Stimulated activated CD4-positive, alpha-beta T cell treated with anti-CD3 and anti-CD28 coated beads, TNF-alpha, amount 100 ng/mL, for 1 hour (primary cell): ENCODE measurements at places on chromosomes 5 and 9.

DNA sequence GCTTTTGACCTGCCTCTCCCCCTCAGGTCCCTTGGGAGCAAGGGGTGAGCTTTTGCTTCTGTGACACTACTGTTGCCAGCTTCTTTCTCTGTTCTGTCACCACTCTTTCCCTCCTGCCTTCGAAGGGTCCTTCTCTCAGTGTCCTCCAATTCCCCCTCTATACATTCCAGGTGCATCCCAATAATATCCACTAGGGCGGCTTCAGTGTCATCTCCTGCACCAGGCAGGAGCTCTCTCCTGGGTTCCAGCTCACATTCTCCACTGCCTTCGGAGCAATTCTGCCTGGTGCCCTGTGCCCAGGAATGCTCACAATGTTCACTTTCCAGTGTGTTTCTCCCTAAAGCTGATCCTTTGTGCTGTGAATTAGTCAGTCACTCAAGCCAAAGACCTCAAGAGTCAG, 83.9 kb upstream of the CXCL14 start:
- DNase-seq: no peak

GRCh38 chr5:176676361-176676824, 29.1 kb downstream of the TSPAN17 start:
- DNase-seq: no peak

DNA sequence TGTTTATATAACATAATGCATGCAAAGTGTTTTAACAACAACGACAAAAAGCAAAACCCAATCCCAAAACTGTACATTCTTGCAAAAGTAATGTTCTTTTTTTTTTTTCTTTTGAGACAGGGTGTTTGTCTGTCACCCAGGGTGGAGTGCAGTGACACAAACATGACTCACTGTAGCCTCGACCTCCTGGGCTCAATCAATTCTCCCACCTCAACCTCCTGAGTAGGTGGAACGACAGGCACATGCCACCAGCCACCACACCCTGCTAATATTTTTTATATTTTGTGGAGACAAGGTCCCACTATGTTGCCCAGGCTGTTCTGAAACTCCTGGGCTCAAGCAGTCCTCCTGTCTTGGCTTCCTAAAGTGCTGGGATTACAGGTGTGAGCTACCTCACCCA, 13.6 kb upstream of the HAVCR1 start:
- no peak for DNase-seq

GRCh38 chr5:16412556-16412955, 53.0 kb downstream of the ZNF622 start:
- DNase-seq: no peak

DNA sequence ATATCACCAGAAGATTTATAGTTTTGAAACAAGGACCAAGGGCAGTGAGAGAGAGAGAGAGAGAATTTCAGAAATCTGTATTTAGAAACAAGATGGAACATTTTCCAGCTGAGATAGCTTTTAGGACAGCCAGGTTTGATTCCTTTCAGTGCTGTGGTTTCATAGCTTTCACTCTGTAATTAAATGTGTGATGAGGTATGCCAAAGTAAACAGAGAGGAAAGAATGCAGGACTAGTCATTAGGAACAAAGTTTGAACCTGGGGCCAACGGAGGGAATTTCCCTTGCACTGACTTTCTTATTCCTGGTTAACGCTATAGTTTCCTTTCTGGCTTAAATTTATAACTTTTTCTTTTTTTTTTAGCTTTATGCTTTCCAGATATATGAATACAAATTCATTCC, 10.0 kb upstream of the CCL28 start:
- no peak for DNase-seq
